SJCRH30 (cell line): ENCODE measurements at places on chromosomes 13 and 19. TPM values are rescaled to one million over a fixed set of nuclear protein-coding genes. Genes with fewer than 3 reads are reported as not detected.

The DKKL1 gene
- 0.13 and 0.24 TPM in 2 replicates for total RNA-seq

The PTH2 gene
- total RNA-seq: not detected in 2 replicates

The ZNF44 gene
- 8.6 and 8.7 TPM in 2 replicates for total RNA-seq

The TUBB4A gene
- not detected in 2 replicates for total RNA-seq

The CEACAM8 gene
- total RNA-seq: not detected in 2 replicates

The LILRB3 gene
- total RNA-seq: 0.25 and 0.71 TPM in 2 replicates

- DNase-seq: no peak
These were observed 7.1 kb upstream of the WTIP start for GRCh38 chr19:34474233-34474989.

DNA sequence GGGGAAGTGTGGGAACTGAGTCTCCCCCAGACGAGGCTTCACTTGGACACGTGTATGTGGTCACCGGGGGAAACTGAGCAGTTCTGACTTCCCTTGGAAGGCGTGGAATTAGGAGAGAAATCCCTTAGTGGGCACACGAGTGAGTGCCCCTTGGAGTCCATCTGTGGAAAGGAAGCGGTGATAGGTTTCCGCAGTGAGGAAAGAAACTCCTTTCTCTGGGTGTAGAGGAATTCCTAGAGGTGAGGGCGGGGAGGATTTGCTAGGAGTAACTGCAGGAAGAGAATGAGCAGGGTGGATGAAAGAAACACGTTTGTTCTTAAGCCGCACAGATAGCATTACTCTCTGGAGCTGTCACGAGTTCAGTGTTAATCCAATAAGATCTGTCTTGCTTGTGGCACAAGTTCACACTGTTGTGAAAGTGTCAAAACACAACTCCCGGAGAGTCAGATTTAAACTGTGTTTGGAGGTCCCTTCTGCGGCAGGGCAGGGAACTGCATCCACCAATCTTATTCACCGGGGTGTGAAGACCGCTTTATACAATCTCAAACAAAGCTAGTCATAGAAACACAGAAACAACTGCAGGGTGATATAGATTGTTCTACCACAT is 1.2 kb downstream of the KL start:
- no peak for DNase-seq

DNA sequence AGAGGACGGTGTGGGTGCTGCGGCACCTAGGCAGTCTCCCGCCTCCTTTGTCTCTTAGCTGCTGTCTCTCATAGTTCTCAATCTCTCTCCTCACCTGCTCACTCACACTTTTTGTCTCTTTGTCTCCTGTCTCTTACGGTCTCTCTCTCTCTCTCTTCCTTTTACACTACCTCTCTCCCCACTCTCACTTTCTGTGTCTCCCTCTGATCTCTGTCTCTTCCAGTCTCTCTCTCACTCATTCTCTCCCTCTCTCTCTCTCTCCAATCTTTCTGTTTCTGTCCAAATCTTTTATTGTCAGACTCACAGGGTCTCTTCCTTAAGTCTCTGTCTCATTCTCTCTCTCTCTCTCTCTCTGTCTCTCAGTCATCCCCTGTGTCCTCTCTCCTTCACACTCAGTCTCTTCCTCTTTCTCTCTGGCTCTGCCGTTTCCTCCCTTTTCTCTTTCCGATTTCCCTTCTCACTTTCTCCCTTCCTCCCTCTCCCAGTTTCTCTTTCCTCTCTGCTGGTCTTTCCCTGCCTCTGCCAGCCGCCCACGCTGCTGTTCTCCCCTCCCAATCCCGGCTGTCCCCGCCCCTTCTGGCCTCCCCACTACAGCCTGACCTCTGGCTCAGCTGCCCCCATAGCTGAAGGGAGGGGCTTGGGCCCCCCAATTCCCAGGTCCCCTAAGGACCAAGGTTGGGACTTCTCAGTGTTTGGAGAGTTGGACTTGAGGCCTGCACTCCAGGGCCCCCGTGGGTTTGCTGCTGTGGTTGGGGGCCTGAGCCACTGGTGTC is at the start of gene PLEKHA4:
PLEKHA4 (minus strand) TSS at position 504 of the 773 bp plus-strand sequence. CDS start 997 bp downstream, outside the sequence.
- DNase-seq: peak; percentile 77

DNA sequence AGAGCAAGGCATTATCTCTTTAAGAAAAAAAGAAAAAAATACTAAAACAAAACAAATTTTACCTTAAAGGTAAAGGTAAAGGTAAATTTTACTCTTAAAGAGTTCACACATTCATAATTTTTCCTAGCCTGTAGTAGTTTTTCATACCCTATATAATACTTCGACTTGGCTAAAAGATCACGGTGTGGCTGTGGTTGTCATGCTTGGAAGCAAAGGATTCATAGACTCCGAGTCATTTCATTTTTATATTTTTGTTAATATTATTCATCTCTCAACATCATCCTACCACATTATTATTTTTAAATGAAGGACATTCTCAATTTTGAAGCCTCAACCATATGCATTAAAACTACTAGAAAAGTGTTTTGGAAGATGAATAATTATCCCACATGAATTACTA is 52.7 kb downstream of the PIBF1 start:
- DNase-seq: no peak

DNA sequence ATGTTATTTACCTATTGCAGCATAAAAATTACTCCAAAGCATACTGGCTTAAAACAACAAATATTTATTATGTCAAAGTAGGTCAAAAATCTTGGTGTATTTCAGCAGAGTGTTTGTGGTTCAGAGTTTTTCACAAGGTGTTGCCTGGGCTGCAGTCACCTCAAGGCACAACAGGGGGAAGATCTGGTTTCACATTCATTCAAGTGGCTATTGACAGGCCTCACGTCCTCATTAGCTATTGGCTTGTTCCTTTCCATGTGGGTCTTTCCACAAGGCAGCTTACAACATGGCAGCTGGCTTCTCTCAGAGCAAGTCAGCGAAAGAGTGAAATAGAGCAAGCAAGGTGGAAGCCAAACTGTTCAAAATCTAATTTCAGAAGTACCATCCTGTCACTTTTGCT is 602.9 kb downstream of the OLFM4 start:
- no peak for DNase-seq

DNA sequence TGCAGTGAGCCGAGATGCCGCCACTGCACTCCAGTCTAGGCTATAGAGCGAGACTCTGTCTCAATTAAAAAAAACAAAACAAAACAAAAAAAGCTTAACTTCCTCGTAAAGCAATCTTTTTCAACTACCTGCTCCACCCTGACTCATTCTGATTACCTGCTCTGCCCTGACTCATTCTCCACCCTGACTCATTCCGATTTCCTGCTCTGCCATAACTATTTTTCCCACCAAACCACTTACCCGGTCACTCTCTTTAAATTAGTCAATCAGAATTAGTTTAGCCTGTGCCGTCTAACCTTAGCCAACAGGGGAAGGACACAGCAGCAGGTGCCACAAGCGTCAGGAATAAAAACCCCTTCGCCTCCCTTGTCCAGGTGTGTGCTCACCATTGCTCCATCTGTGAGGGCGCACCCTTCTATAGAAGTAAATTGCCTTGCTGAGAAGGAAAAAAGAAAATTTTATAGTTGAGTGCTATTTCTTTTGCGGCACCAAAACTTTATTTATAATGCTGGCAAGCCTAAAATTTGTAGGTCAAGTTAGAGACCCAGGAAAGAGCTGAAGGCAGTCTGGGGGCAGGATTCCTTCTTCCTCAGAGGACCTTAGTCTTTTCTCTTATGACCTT is 1.7 kb upstream of the IFT88 start:
- no peak for DNase-seq

GRCh38 chr13:21541980-21542379 is 62.0 kb downstream of the MICU2 start:
- peak; percentile 38 for DNase-seq

DNA sequence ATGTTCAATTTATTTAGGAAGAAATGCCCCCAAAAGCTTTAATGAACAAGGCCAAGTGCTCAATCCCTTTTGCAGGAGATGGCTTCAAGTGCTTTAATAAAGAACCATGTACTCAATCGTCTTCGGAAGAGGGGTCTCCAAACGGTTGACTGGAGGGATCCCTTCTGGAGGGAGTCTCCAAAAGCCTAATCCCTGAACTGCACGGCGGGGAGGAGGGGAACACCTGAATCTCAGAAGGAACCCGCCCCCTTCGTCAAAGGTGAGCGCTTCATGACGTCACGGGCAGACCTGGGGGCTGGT is 505 bp downstream of the PAF1 start:
- DNase-seq: no peak

GRCh38 chr13:99085808-99086266 is 108.0 kb upstream of the DOCK9 start:
- DNase-seq: no peak

DNA sequence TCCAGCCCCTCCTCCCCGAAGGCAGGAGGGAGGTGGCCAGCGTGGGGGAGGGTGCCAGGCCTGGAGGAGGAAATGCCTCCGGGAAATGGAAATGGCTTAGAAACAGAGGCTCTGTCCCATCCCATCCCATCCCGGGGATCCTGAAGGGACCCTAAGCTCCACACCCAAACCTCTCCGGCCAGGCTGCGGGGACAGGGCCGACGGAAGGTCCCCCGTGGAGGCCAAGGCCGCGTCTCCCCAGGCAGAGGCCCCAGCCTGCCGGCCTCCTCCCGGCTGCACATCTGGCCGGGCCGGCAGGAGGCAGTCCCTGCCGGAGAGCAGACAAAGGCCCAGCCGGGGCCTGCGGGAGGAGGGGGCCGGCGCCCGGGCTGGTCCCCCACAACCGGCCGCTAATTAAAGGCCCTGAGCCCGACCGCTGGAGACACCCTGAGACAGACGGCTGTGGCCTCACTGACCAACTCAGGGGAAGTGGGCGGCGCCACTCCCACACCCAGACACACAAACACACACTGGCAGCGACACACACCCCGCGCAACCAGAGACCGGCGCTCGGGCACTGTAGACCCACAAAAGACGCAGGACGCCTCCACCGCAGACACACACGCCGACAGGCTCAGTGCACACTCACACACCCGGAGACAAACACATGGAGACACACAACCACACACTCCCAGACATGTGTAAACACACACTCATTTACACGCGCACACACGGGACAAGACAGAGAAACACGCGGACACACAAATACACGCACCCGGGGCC is 1.1 kb downstream of the ADAMTS10 start:
- no peak for DNase-seq

DNA sequence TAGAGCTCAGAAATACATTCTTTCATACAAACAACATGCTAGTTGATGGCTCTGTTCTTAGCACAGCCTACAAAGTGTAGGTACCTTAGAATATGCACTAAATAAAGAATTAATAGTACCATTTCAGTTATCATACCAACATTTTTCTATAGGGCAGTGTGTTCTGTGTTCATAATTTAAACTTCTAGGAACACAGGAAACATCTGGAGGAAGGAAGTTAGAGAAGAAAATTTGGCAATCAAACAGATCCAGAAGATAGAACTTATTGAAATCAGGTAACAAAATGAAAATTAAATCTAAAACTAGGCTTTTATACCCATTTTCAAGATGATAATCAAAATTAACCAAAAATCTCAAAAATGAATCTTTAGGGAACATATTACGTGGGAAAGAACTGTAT is 527.5 kb downstream of the DCT start:
- DNase-seq: no peak

DNA sequence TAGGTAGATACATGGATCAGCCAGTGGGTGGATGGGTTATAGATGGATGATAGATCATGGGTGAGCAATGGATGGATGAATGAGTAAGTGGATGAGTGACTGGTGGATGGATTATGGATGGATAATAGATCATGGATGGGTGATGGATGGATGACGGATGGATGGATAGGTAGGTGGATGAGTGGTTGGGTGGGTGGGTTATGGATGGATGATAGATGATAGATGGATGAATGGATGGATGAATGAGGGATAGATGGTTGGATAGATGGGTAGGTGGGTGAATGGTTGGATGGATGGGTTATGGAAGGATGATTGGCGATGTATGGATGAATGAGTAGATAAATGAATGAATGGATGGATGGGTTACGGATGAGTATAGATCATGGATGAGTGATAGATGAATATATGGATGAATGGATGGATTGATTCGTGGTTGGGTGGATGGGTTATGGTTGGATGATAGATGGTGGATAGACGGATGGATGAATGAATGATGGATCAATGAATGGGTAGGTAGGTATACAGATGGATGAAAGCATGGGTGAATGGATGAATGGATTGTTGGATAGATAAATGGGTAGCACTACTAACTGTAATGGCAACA is 27.0 kb upstream of the PTPRS start:
- DNase-seq: no peak

DNA sequence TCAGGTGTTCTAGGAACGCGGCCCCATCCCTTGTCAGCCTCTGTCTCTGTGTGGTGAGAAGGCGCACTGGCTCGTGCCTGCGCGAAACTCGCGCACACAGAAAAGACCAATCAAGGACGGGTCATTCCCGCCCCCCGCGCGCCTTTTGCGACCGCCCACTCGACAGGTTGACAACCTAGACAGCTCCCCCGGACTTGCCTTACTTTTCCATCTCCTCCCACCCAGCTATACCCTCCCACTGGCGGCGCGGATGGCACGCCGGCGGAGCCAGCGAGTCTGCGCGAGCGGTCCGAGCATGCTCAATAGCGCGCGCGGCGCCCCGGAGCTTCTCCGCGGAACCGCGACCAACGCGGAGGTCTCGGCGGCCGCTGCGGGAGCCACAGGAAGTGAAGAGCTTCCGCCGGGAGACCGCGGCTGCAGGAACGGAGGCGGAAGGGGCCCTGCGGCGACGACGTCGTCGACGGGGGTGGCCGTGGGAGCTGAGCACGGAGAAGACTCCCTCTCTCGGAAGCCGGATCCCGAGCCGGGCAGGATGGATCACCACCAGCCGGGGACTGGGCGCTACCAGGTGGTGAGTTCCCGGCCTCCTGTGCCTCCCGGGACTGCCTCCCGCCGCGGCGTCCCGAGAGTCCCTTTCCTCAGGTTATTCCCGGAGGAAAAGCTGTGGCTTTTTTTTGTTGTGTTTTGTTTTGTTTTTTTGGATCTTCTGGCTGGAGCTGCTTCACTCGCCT is at the start of gene NDFIP2:
NDFIP2 (plus strand) TSS at position 202 of the 731 bp plus-strand sequence; CDS start at position 251, 49 bp downstream.
- DNase-seq: peak; percentile 85

DNA sequence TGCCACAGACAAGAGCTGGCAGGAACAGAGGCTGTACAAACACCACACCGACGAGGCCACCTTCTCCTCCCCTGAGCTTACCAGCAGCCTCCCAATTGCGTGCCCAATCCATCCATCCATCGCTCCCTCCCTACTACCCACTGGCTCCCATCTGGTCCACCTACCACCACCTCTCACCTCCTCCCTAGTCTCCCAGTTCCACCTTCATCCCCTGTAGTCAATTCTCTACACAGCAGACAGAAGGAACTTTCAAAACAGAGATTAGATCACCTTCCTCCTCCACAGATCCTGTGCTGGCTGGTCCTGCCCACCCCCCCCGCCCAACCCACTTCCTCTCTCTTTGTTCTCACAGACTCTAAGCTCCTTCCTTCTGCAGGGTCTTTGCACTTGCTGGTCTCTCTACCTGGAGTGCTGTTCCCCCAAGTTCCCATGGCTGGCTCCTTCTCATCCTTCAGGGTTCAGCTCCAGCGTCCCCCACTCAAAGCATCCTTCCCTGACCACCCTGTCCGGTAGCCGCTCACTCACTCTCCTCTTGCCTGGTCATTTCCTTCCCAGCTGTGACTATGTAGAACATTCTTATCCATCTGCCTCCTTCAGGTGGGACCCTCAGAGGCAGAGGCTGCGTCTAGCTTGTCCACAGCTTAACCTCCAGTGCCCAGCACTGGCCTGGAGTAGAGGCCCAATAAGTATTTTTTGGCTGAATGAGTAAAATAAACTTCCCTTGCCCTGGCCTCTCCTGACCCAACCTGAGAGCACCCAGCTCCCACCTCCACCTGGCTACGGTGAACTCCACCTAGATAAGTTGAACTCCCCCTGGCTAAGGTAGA is 23.0 kb downstream of the PIN1 start:
- DNase-seq: no peak

GRCh38 chr13:28339419-28339818 is 155.5 kb downstream of the FLT1 start:
- no peak for DNase-seq
